Left forelimb (tissue), 1 donor: ENCODE measurements at places on chromosomes 12 and 14.

DNA sequence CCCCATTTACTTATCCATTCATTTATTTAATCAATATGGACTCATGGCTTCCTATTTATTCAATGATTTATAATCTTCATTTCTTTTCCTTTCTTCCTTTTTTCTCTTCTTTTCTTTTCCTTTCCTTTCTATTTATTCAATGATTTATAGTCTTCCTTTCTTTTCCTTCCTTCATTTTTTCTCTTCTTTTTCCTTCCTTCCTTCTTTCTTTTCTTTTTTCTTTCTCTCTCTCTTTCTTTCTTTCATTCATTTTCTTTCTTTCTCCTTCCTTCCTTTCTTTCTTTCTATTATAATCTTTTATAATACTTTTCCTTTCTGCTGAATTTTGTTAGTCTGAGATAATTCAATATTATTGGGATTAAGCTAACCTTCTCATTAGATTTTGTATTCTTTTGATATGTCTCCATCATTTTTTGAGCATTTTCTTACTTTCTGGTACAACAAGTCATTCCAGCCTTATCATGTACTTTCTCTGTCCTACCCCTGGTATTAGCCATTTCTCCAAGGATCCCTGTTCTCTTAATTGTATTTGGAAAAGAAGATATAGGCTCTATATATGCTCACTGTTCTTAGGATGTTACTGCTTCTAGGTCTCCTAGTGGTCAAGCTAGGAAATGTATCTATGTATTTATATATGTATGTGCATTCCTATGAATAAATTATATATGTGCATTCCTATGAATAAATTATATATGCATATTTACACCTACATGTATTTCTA is 12.1 kb downstream of the LACRT start:
- no peak for DNase-seq

DNA sequence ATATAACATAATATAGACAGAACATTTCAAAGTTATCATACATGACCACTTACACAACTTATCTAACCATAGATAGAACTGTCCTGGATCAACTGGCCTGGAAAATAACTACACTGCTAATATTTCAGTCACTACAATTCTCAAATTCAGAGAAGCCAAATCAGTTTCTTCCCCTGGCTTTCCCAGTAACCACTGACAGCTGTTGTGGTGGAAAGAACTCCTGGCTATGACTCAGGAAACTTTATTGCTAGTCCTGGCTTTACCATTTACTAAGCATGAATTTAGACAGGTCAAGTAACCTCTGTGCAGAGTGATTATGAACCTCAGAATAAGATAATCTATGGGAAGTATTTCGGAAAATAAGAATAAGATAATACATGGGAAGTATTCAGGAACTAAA is 244.9 kb upstream of the DIO2 start:
- DNase-seq = no peak

DNA sequence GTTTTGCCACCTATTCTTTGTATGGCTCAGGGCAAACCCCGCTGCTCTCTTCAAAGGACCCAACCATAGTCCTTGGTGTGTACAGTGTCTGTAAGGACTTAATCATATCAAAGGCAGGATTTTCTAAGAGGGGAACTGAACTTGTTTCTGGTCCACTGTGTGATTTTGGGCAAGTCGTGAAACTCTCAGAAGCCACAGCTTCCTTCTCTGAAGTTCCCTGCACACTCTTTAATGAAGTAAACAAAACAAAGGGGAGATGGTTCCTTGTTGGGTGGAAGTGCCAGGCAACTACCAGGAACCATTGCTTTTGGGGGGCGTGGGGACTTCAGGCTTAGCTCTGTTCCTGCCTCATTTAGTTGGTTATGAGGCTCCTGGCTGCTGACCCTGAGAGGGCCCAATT is 152.4 kb downstream of the VRK1 start:
- DNase-seq = no peak

GRCh38 chr12:83932011-83932410 is 980.6 kb downstream of the SLC6A15 start:
- no peak for DNase-seq

DNA sequence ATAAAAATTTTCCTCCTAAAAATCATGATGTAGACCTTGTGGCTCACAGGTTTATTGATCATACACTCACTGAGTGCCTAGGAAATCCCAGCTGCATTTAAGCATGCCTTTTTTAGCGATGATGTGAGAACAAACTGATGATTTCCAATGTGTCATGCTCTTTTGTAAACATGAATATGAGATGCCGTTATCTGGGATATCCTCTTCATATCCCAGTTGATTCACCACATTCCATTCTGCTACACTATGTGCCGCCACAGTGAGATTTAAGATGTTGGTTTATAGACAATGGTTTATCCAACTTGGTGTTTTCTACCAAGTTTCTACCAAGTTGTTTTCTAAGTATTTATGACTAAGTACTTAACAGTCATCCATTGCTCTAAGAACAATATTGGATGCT is 5.2 kb downstream of the OR4E1 start:
- no peak for DNase-seq

GRCh38 chr12:76398106-76398505 is 49.9 kb upstream of the BBS10 start:
- DNase-seq = no peak

GRCh38 chr14:59832653-59833294 is 37.8 kb downstream of the RTN1 start:
- no peak for DNase-seq

DNA sequence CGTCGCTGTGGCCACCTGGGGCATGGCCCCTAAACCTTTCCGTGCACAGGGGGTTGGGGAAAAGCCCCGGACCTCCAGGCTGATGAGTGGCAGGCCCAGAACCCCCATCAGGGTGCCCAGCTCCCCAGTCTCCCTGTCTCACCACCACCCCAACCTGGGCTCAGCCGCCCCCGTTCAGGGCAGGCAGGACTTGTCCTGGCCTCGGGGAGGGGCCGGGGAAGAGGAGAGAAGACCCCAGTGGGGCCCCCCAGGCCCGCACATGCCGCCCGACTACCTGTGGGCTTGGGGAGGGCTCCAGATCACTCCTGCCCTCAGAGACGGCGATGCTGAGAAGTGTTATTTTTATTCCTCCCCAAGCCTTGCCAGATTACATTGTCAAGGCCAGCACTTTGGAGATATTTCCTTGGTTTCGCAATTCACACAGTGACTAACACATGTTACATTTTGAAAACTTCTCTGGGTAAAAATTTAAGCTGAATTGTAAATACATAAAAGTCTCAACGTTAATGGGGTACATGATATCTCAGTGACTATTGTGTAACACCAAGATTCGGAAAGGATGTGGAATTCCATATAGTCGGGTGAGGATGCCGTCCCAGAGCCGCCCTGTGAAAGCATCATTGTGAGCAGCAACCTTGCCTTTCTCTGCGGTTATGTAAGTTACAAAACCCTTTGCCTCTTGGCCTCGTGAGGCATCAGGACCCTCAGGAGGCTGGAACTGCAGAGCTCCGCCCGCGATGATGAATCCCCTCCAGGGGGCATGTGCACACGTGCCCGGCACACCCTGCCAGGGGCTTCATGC is 85.6 kb upstream of the DIO3 start:
- peak; percentile 63 for DNase-seq

DNA sequence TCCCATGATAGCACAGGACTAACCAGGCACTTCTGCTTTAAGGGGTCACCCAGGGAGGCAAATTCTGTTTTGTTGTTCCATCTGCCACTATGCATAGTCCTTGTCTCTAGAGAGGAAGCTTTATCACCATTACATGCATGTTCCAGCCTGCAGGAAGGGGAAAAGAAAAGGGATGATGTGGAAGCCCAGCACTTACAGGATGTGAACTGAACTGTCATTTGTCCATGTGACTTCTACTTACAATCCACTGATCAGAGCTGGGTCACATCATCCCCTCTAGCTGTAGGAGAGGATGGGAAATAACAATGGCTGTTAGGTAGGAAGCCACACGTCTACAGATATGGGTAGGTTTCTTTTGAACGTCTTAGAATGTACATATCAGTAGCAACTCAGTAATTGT is 203.1 kb downstream of the PTPRO start:
- DNase-seq = no peak

GRCh38 chr12:53564941-53565340 is 57.7 kb upstream of the NPFF start:
- no peak for DNase-seq

- no peak for DNase-seq
Observed at GRCh38 chr14:57863471-57863870, 2.4 kb downstream of the SLC35F4 start.

- DNase-seq = no peak
Observed at GRCh38 chr12:559906-560455, 100.2 kb downstream of the B4GALNT3 start.
